ENCODE measurements at places on chromosomes 7 and 10. TPM values are rescaled to one million over a fixed set of nuclear protein-coding genes. Genes with fewer than 3 reads are reported as not detected.

Gene AMPH
- 11.8 TPM for total RNA-seq

Gene PNLIPRP3
- total RNA-seq, result not detected

Gene RNF32
- total RNA-seq, result 0.83 TPM

Gene SRRM3
- 2.2 TPM for total RNA-seq

Gene INPP5A
- 243 TPM for total RNA-seq

Gene ANXA8
- not detected for total RNA-seq

Gene ARHGAP22
- total RNA-seq, result 2.2 TPM

Gene NRG3
- 0.17 TPM for total RNA-seq

Gene LMBR1
- 56.0 TPM for total RNA-seq
